Stimulated activated CD4-positive, alpha-beta T cell treated with anti-CD3 and anti-CD28 coated beads, Interleukin-12 subunit alpha, Interleukin-12 subunit beta, amount 100 ng/mL, for 4 hours (primary cell): ENCODE measurements at places on chromosomes 7 and 10.
A peak's percentile ranks its signal among the peaks of the same experiment; 100 is the strongest.

- DNase-seq: no peak
Measured at GRCh38 chr10:80158598-80159127, 26.1 kb downstream of the PLAC9 start.

DNA sequence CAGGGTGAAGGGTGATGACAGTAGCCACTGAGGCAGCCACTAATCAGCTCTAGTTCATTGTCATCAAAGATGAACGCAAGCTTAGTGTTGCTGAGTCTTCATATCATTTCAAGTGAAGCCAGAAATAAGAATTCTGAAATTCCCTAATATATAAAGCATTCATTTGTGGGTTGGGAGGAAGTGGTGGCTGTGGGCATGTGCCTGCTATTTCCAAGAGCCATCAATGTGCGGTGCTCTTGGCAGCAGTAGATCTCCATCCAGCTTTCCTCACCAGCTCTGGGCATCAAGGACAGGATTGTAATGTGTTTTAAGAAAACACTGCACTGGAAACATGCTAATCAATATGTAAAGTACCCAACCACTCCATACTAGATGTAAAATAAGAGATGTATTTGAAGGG, 202.5 kb upstream of the AHR start:
- DNase-seq: no peak

GRCh38 chr10:77296534-77297392, 340.8 kb downstream of the KCNMA1 start:
- DNase-seq: no peak

GRCh38 chr10:92747600-92747999, 57.8 kb downstream of the HHEX start:
- DNase-seq: no peak

DNA sequence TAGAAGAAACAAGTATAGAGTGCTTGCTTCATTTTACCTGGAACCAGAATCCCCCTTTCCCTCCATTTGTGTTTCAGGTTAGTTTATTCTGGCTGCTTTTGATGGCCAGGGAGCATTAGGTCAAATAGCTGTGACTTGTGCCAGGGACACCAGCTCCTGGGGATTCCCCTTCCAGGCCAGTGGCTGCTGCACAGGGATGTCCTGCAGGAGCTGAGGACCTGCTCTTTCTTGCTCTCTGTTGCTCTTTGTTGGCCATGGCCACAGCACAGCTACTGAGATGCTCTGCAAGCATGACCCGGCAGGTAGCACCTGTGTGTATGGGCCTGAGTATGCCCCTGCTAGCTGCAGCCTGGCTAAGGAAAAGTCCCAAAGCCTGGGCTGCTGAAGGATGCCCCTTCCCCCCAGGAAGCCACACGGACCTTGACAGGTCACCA, 208.9 kb downstream of the EBF3 start:
- no peak for DNase-seq

- no peak for DNase-seq
Measured at GRCh38 chr10:71573562-71574518, 145.7 kb downstream of the C10orf105 start.

DNA sequence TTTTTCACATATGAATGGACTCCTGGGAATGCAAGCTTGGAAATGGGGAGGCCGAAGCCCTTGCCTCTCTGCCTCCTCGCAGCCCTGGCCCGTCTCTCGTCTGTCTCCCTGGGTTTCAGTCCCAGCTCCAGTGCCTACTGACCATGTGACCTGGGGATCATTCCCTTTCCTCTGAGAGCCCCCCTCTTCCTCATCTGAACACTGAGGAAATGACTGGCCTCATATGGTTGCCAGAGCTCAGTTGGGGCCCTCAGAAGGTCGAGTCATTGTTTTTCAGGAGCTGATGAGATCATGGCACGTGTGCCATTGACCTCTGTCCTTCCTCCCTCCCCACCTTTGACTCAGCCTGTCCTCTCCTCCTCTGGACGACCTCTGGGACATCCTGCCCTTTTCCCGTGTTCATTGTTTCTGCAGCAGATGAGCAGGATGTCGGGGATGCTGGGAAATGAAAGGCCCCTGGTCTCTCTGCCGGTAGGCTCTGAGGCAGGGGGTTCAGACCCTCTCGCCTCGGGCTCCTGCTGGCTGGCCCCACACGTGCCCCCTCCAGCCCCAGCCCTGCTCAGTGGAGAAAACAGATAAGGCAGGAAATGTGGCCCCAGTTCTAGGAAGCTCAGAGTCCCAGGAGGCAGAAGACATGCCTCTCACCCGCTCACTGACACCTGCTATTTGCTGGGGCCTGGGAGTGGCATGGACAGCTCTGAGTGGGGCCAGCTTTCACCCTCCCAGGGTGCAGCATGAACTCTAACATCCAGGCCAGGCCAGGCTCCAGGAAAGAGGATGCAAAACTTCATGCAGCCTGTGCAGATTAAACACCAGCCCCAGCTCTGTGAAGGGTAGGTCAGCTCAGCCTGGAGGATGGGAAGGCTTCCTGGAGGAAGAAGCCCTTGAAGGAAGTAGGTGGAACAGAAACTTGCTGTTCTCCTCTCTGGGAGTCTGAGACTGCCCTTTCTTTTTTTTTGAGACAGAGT, 8.3 kb upstream of the PPP1R35 start:
- no peak for DNase-seq

GRCh38 chr10:89029785-89030437, 39.3 kb downstream of the FAS start:
- DNase-seq: peak; percentile 58

DNA sequence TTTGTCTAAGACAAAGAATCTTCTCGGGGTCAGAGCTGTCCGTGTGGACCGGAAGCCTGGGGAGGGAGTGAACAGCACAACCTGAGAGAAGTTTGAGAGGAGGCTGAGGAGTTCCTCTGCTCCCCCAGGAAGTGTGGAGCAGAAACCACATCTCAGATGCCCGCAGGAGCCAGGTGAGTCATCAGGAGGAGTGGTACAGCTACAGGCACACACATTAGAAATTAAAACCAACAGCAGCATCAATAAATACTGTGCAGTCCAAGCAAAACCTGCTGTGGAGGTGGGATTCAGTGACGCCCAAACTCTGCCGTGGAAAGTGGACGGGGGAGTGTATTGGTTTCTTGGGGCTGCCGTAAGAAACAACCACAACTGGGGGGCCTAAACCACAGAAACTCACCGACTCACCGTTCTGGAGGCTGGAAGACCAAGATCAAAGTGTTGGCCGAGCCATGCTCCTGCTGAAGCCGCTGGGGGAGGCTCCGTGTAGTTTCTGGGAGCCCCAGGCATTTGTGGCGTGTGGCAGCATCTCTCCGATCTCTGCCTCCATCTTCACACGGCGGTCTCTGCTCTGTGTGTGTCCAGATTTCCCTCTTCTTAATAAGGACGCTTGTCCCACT, 31.2 kb upstream of the GARS1 start:
- DNase-seq: no peak

- no peak for DNase-seq
Measured at GRCh38 chr7:100397315-100398081, 24.2 kb downstream of the PILRA start.

DNA sequence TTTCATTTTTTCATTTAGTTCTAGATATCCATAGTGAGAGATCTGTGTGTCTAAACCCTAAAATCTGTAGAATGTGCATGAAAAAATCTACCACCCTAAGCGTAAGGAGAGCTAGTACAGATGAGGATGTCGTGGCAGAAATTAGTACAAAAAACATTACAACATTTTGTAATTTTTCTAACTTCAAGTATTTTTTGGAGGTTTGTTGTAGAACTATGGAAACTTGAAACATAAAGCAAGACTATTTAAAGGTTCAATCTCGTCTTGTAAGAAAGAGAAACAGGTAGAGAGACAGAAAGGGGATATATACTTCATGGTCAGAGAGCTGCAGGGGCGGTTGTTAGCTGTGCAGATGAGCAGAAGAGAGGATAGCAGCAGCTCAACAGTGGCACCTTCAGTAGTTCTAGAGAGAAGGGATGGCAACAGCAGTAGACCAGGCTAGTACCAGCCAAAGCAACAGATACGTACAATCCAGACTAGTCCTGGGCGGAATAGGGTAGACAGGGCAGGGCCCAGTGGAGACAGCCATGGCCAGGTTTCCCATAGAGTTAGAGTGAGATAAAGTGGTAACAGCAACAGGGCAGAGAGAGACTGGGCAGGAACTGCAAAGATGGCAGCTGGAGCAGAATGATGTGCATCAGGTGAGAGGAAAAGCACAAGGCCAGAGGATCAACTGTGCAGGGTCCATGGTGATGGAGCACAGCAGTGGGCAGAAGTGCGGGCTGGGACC, 145.2 kb downstream of the FRMD4A start:
- DNase-seq: no peak

DNA sequence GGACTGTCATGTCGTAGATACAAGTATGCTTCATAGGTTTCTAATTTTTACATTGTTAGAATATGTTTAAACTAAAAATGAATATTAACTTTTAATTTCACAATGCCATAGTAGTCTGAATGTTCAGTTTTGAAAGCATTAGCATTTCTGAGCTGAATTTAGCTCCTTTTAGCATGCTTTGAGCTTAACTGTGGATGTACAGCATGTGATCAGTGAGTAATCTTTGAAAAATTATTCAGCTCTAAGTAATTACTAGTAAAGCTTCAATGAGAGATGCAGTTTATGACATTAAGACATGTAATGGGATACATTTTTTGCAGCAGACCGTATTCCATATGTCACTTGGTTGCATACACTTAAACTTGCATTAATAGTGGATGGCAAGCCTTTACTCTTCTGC, 114.1 kb upstream of the WNT16 start:
- DNase-seq: no peak

DNA sequence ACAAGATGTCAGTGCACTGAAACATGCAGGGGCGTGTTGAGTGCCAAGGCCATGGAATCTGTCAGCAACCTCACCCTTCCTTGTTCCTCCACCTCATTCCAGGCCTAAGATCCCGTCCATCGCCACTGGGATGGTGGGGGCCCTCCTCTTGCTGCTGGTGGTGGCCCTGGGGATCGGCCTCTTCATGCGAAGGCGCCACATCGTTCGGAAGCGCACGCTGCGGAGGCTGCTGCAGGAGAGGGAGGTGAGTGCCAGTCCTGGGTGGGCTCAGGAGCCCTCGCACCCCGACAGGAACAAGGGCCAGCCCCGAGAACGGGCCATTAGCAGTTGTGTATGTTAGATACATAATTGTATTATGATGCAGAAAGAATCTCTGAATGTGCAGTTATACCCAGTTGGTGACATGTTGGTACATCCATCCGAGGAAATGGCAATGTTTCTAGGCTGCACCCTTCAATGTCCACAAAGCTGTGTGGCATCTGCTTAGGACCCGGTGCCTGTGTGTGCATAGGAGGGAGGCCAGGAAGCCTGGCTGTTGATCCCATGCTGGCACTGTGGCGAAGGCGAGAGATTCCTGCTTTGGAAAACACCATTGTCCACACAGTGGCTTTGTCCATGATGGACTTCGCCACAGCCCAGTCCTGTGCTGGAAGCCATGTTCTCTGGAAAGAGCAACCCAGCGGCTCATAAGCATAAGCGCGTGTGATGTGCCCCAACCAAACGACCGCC, 154.2 kb downstream of the EGFR start:
- no peak for DNase-seq

DNA sequence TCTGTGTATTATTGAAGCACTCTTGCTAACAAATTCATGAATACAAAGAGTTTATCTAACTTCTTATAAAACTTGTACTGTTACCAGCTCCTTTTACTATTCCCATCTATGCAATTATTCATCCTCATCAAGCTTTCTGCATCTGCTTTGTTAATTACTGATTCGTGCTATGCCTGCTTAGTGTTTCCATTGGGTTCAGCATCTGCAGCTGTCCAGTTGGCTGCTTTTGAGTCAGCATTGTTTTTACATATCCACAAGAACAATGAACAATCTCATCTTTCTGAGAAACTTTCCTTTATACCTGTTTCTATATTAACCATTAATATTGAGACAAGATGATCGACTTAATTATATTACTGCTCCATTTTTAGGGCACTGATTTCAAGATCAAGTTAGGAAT, 19.6 kb upstream of the ANLN start:
- DNase-seq: no peak

DNA sequence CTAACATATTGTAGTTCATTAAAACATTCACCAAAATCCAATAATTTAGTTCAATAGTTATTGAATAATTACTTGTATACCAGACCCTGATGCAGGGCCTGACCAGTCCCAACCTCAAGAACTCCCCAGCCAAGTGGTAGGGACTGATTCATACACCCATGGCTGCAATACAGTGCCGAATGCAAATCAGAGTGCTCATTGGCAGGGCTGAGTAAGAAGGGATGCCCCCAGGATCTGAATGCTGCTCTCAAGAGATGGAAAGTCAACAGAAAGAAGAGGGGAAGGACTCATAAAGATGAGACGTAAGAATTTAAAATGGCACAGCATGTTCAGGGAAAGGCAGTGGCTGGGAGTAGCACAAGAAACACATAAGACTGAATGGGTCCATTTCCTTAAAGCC, 29.9 kb downstream of the ZNF438 start:
- DNase-seq: no peak
